ENCODE measurements at places on chromosomes 13 and 19. TPM values are rescaled to one million over a fixed set of nuclear protein-coding genes. Genes with fewer than 3 reads are reported as not detected.
A peak's percentile ranks its signal among the peaks of the same experiment; 100 is the strongest.

- H3K4me3 ChIP-seq, result no peak overlapping the region
- no peak for DNase-seq
- no peaks in the 10 kb centered on the region for H3K36me3 ChIP-seq
- H3K27me3 ChIP-seq, result no peaks in the 10 kb centered on the region
- no peak overlapping the region for H3K27ac ChIP-seq
These were observed 166.8 kb upstream of the FREM2 start for GRCh38 chr13:38520041-38520440.

DNA sequence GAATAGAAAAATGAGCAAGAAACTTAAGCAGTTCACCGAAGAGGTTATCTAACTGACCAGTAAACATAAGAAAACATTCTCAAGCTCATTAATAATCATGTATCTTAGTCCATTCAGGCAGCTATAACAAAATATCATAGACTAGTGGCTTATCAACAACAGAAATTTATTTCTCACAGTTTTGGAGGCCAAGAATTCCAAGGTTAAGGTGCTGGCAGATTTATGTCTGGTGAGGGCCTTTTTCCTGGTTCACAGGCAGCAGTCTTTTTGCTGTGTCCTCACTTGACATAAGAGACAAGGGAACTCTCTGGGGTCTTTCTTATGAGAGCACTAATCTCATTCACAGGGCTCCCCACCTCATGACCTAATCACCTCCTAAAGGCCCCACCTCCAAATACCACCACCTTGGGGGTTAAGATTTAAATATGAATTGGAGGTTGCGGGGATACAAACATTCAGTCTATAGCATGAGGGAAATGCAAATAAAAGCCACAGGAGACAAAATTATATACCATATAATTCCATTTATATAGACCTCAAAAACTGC, 123.6 kb downstream of the ZAR1L start:
- H3K4me1 ChIP-seq, result no peaks in the 10 kb centered on the region
- peaks cover 1% of the 10 kb centered on the region for H3K36me3 ChIP-seq
- no peaks in the 10 kb centered on the region for H3K27me3 ChIP-seq
- H3K4me3 ChIP-seq, result no peak overlapping the region

DNA sequence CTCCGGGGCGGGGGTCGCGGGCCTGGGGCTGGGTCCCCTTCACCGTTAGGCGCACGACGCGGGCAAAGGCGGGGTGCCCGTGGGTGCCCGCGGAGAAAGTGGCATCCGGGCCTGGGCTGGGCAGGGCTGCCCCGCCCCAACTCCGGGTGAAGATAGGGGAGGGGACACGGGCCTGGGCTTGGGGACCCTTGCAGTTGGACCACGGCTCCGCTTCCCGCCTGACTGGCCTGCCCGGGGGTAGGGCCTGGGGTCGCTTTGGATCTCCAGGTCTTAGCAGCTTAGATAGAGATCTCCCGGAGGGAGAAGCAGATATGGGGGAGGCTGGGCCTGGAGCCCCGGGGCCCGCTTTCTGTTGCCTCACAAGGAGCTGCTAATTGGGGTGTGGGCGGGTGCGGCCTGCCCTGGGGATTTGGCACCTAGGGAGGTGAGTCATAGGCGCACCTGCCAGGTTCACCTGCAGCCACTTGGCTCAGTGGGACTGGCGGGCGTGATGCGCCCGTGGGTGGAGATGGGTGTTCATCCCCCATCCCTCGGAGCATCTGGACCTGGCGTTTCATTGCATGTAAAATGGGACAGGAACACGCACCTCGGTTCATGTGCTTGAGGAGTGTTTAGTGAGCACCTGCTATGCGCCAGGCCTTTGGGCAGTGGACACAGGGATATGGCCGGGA, 585 bp downstream of the MAP1S start:
- peaks cover 16% of the 10 kb centered on the region for H3K36me3 ChIP-seq
- H3K27ac ChIP-seq, result no peak overlapping the region

- no peaks in the 10 kb centered on the region for H3K36me3 ChIP-seq
- no peak for DNase-seq
- H3K27ac ChIP-seq, result no peak overlapping the region
- no peaks in the 10 kb centered on the region for H3K4me1 ChIP-seq
- H3K4me3 ChIP-seq, result no peak overlapping the region
These were observed 21.8 kb upstream of the RBM26 start for GRCh38 chr13:79427883-79428282.

DCT gene
- 0.16 TPM for total RNA-seq

DHRS12 gene
- 11.7 TPM for total RNA-seq

KLK7 gene
- total RNA-seq, result not detected

GRCh38 chr13:65857942-65858565, 1372.1 kb downstream of the PCDH9 start:
- H3K27ac ChIP-seq, result no peak overlapping the region
- H3K36me3 ChIP-seq, result no peaks in the 10 kb centered on the region
- no peak overlapping the region for H3K4me3 ChIP-seq

- no peak for DNase-seq
- no peaks in the 10 kb centered on the region for H3K27me3 ChIP-seq
- H3K36me3 ChIP-seq, result peaks cover 17% of the 10 kb centered on the region
- no peak overlapping the region for H3K27ac ChIP-seq
- H3K4me1 ChIP-seq, result peaks cover 69% of the 10 kb centered on the region
- H3K4me3 ChIP-seq, result no peak overlapping the region
These were observed 2.5 kb downstream of the TMEM259 start for GRCh38 chr19:1018393-1018792.

- DNase-seq, result no peak
- H3K36me3 ChIP-seq, result peaks cover 33% of the 10 kb centered on the region
- no peaks in the 10 kb centered on the region for H3K4me1 ChIP-seq
- H3K4me3 ChIP-seq, result no peak overlapping the region
These were observed 10.3 kb downstream of the APBA3 start for GRCh38 chr19:3751236-3751635.

GRCh38 chr13:25391932-25392331, 20.2 kb downstream of the ATP8A2 start:
- no peak for DNase-seq
- no peaks in the 10 kb centered on the region for H3K36me3 ChIP-seq

GRCh38 chr19:28067882-28068281, 1145.1 kb downstream of the UQCRFS1 start:
- no peaks in the 10 kb centered on the region for H3K4me1 ChIP-seq
- no peaks in the 10 kb centered on the region for H3K36me3 ChIP-seq
- no peaks in the 10 kb centered on the region for H3K27me3 ChIP-seq
- no peak for DNase-seq

GRCh38 chr13:98262292-98262691, 85.2 kb upstream of the RNF113B start:
- H3K27me3 ChIP-seq, result no peaks in the 10 kb centered on the region
- no peaks in the 10 kb centered on the region for H3K36me3 ChIP-seq
- DNase-seq, result no peak
- no peak overlapping the region for H3K27ac ChIP-seq
- H3K4me3 ChIP-seq, result no peak overlapping the region

- peaks cover 28% of the 10 kb centered on the region for H3K4me1 ChIP-seq
- no peak for DNase-seq
These were observed 5.3 kb downstream of the GPX4 start for GRCh38 chr19:1109032-1109551.

- no peaks in the 10 kb centered on the region for H3K27me3 ChIP-seq
- no peak overlapping the region for H3K27ac ChIP-seq
- no peak for DNase-seq
- H3K4me1 ChIP-seq, result no peaks in the 10 kb centered on the region
These were observed 27.9 kb downstream of the FAM124A start for GRCh38 chr13:51249770-51250741.

C19orf85 gene
- not detected for total RNA-seq

LHFPL6 gene
- not detected for total RNA-seq

DNA sequence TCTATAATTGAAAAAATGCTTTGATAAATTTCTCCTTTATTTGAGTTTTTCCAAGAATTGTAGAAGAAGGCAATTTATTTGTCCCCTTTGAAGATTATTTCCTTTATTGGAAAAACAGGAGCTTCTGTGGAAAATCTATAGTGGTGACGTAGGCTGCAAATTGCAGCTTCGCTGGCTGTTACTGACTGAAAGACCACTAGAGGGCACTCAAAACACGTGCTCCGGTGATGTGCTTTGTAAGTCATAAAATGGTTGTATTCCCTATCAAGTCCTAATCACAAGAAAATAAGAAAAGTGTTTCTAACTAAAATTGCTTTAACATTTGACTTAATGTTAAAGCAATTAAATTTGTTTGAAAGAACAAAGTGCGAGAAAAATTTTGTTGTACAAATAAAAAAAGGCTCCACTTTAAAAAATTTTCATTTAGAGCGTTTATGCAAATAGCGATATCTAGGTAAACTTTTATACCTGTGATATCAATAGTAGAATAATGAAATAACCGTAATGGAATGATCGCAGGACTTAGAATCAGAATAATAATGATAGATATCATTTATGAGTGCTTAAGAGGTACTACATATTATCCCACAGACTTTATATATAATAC, 638.2 kb upstream of the SPRY2 start:
- no peaks in the 10 kb centered on the region for H3K36me3 ChIP-seq
- H3K27ac ChIP-seq, result no peak overlapping the region
- no peaks in the 10 kb centered on the region for H3K4me1 ChIP-seq

GRCh38 chr19:5106191-5106726, 137.3 kb downstream of the KDM4B start:
- no peak overlapping the region for H3K4me3 ChIP-seq
- peaks cover 6% of the 10 kb centered on the region for H3K36me3 ChIP-seq
- no peaks in the 10 kb centered on the region for H3K4me1 ChIP-seq
- no peaks in the 10 kb centered on the region for H3K27me3 ChIP-seq
- no peak for DNase-seq

- no peaks in the 10 kb centered on the region for H3K4me1 ChIP-seq
- no peak overlapping the region for H3K4me3 ChIP-seq
- DNase-seq, result no peak
- no peak overlapping the region for H3K27ac ChIP-seq
These were observed 35.7 kb downstream of the RASL11A start for GRCh38 chr13:27306364-27306763.

LIN7B gene
- total RNA-seq, result 6.5 TPM

DNA sequence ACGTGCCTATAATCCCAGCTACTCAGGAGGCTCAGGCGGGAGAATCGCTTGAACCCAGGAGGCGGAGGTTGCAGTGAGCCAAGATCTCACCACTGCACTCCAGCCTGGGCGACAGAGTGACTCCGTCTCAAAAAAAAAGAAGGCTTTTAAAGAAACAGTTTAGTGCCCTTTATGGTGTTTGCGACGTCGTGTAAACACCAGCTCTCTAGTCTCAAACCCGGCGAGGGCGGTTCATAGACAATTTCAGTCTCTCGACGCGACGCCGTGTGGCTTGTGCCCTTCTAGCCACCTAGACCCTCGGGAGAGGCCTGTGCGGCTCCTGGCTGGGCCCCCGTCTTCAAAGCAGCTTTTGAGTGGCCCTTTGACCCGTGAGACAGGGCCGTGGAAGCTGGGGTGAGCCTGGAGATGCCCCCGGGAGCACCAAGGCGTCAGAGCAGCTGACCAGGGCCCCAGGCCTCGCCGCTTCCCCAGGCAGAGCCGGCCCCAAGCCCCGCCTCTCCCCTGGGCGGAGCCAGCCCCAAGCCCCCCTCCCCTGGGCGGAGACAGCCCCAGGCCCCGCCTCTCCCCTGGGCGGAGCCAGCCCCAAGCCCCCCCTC, 5.0 kb upstream of the MADCAM1 start:
- H3K4me1 ChIP-seq, result peaks cover 19% of the 10 kb centered on the region
- DNase-seq, result peak; percentile 53
- no peak overlapping the region for H3K27ac ChIP-seq
- no peak overlapping the region for H3K4me3 ChIP-seq
- H3K36me3 ChIP-seq, result no peaks in the 10 kb centered on the region
- peaks cover 7% of the 10 kb centered on the region for H3K27me3 ChIP-seq

DNA sequence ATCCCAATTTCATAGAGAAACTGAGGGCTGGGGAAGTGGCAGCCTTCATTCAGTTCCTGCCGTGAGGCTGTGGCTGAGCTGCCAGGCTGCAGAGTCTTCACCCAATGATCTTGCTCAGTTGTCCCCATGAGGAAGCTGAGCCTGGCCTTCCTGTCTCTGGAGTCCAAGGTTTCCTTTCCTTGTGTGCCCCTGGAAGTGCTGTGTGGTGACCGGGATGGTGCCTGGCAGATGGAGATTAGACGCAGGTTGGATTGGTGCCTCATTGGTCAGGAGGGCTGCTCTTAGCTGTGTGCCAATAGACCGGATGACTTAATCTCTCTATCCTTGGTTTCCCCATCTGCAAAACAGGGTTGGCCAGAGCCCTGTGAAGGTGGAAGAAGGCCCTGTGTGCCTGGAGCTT, 24.6 kb downstream of the DNM2 start:
- no peaks in the 10 kb centered on the region for H3K27me3 ChIP-seq
- H3K4me1 ChIP-seq, result peaks cover 53% of the 10 kb centered on the region
- no peaks in the 10 kb centered on the region for H3K36me3 ChIP-seq
- no peak overlapping the region for H3K4me3 ChIP-seq
- no peak overlapping the region for H3K27ac ChIP-seq
- no peak for DNase-seq

PNMA8B gene
- total RNA-seq, result not detected

DNA sequence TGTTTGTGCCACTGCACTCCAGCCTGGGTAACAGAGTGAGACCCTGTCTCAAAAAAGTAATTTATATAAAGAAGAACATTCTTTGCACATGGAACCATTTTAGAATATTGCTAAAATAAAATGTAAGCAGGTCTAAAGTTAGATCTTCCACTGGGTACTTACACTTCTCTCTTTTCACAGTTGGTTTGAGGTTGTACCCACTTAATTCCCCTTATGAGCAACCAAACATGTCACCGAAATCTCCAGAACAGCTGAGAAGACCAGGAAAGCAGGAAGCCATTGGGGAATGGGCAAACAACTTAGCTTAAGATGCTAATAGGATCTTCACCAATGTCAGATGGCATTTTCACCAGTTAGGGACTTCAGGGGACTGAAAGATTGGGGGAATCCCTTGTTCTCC, 18.8 kb downstream of the NLRP4 start:
- no peaks in the 10 kb centered on the region for H3K36me3 ChIP-seq
- no peaks in the 10 kb centered on the region for H3K27me3 ChIP-seq
- H3K4me1 ChIP-seq, result peaks cover 4% of the 10 kb centered on the region
- no peak overlapping the region for H3K4me3 ChIP-seq

GRCh38 chr13:112685896-112686295, 3.9 kb upstream of the ATP11A start:
- no peaks in the 10 kb centered on the region for H3K36me3 ChIP-seq
- no peak overlapping the region for H3K4me3 ChIP-seq
- H3K4me1 ChIP-seq, result peaks cover 17% of the 10 kb centered on the region
- peak; percentile 6 for DNase-seq

GRCh38 chr13:108728370-108728769, 99.0 kb downstream of the MYO16 start:
- H3K4me3 ChIP-seq, result no peak overlapping the region
- H3K4me1 ChIP-seq, result no peaks in the 10 kb centered on the region
- H3K27me3 ChIP-seq, result no peaks in the 10 kb centered on the region
- H3K27ac ChIP-seq, result no peak overlapping the region

SHISA2 gene
- total RNA-seq, result 0.11 TPM

DNA sequence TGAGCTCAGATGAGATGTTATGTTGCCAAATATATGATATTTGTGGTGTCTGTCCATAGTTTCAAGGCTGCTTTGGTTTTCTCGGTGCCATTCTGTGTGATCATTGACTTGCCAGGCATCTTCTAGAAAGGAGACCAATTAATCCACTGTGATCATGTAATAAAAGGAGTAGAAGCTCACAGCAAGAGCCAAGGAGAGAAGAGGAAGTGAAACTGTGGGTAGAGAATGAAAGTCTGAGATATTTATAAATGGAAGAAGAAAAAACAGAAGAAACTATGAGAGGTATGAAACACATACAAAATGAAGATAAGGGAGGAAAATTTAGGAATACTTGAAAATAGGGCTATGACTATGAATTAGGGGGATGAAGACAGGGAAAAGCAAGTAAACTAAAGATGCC, 11.1 kb upstream of the ZNF613 start:
- DNase-seq, result no peak
- no peaks in the 10 kb centered on the region for H3K27me3 ChIP-seq
- H3K4me3 ChIP-seq, result no peak overlapping the region
- no peak overlapping the region for H3K27ac ChIP-seq
- no peaks in the 10 kb centered on the region for H3K4me1 ChIP-seq

GRCh38 chr13:32951580-32951979, 64.6 kb upstream of the KL start:
- no peaks in the 10 kb centered on the region for H3K27me3 ChIP-seq
- no peaks in the 10 kb centered on the region for H3K36me3 ChIP-seq
- DNase-seq, result no peak
- no peak overlapping the region for H3K4me3 ChIP-seq

Data from natural killer cell (primary cell).